ENCODE measurements at places on chromosomes 3 and 15.
A peak's percentile ranks its signal among the peaks of the same experiment; 100 is the strongest.

DNA sequence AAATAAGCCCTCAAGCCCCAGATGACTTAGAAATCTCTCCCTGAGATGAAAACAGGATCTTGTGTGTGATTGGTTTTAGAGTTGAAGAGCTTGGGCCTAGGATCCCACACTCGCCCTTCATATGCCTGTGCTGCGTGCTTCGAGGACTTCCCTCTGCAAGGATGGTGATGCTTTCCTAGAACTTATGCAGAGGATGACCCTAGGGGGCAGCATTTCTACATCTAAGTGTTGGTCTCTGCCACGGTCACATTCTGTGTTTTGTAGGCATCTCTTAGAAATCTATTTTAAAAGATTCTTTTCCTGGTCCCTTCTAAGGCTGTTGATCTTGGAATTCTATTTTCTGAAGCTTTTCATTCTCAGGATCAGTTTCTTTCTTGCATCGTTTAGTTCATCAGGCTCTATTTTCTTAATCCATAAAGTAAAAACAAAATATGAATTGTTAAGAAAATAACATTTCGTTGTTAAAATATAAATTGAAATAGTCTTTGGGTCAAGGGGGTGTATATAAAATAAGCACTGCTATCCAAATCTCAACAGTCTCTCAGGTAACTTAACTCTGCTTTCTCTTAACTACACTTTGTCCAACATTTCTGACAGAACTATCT is 45.7 kb downstream of the WDR76 start:
- DNase-seq = peak; percentile 75

- no peak for DNase-seq
Observed at GRCh38 chr15:63811942-63812550, 21.7 kb downstream of the HERC1 start.

DNA sequence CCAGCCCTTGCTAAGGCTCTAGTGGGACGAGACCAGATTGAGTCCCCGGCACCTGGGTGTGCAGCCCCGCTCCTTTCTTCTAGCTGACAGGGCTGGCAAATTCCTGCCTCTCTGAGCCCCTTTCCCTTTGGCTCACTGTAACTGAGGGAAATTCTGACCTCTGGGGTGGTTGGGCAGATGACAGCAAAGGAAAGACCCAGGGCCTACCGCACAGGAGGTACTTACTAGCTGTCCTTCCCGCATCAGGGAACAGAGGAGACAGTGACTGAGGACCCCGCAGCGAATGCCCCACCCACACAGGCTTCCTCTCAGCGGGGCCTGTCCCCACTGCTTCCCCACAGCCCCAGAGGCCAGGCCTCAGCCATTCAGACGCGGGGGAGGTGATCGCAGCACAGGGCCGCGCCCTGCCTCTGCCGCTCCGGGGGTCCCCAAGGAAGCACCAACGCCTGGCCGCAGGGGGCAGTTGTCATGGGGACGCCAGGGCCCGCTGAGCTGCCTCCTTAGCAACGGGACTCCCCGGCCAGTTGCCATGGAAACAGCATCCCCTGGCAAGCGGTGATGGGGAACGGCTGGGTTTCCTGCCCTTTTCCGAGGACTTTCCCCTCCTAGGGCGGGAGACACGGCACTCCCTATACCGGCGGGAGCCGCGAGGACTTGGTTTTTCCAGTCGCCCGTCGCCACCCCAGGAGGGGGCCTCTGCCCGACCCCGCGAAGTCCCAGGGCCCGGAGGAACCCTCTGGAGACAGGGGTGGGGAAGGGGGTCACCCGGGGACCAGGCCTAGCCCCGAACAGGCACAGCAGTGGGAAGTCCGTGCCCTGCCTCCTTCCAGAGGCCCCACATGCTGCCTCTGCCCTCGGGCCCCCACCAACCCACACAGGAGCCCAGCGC is 50.1 kb downstream of the HCN4 start:
- DNase-seq = no peak

GRCh38 chr3:53716998-53717397 is 129.2 kb downstream of the CHDH start:
- DNase-seq = no peak

- DNase-seq = no peak
Observed at GRCh38 chr15:47289656-47290055, 427.6 kb upstream of the SEMA6D start.

DNA sequence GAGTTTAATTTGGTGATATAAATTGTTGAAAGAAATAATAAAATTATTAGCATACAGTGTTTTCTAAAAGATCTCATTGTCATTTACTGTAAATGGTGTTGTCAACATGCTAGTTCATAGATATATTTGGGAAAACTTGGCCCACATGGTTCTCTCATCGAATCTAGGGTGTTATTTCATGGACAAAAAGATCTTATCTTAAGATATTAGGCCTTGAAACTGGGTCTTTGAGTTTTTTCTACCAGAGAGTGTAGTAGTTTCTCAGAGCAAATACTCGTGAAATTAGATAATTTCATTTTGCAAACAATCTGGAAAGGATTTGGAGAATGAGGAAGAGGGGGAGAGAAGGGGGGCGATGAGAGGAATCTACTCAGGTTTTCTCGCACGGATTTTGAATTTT is 107.9 kb downstream of the MEIS2 start:
- DNase-seq = no peak

DNA sequence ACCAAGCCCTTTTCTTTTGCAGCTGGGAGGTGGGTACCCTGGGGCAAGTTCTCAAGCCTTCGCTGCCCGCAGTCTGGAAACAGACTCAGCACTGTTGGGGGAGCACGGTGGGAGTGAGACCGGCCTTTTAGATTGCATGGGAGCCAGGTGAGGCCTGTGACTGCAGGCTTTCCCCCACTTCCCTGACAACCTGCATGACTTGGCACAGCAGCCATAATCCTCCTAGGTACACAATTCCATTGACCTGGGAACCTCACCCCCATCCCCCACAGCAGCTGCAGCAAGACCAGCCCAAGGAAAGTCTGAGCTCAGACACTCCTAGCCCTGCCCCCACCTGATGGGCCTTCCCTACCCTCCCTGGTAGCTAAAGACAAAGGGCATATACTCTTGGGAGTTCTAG is 52.2 kb upstream of the CCDC80 start:
- DNase-seq = no peak

DNA sequence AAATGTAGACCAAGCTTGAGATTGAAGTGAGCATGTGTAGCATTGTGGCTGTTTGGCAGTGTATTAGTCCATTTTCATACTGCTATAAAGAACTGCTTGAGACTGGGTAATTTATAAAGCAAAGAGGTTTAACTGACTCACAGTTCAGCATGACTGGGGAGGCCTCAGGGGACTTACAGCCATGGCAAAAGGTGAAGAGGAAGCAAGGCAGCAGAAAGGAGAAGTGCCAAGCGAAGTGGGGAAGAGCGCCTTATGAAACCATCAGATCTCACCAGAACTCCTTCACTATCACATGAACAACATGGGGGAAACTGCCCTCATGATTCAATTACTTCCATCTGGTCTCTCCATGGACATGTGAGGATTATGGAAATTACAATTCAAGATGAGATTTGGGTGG is 8.6 kb upstream of the CERS3 start:
- DNase-seq = no peak

All from putamen (tissue), 1 donor.